Endothelial cell of coronary artery (primary cell): ENCODE measurements at places on chromosomes 2 and 18. TPM values are rescaled to one million over a fixed set of nuclear protein-coding genes. Genes with fewer than 3 reads are reported as not detected.

The SERPINB13 gene
- total RNA-seq, result not detected in 2 replicates

The DPYSL5 gene
- total RNA-seq, result not detected in 2 replicates

The SLC38A11 gene
- total RNA-seq, result not detected in 2 replicates

The POU3F3 gene
- total RNA-seq, result not detected in 2 replicates

The SFTPB gene
- not detected in 2 replicates for total RNA-seq

The TMEM18 gene
- 12.9 and 13.5 TPM in 2 replicates for total RNA-seq

The SRD5A2 gene
- not detected in 2 replicates for total RNA-seq

The PROM2 gene
- total RNA-seq, result under 0.01 and 0.19 TPM in 2 replicates

The SCN7A gene
- total RNA-seq, result not detected in 2 replicates

The MC4R gene
- not detected in 2 replicates for total RNA-seq

The DPP4 gene
- 5.0 and 11.3 TPM in 2 replicates for total RNA-seq

The PRKAG3 gene
- total RNA-seq, result not detected in 2 replicates

The TPGS2 gene
- total RNA-seq, result 110 and 111 TPM in 2 replicates

The MBD5 gene
- 10.3 and 17.3 TPM in 2 replicates for total RNA-seq

The AMER3 gene
- total RNA-seq, result not detected in 2 replicates

The SIGLEC15 gene
- under 0.01 TPM in 1 of 2 replicates, not detected in the other for total RNA-seq

The SLC30A3 gene
- not detected in 2 replicates for total RNA-seq

The PGAP1 gene
- total RNA-seq, result 8.5 and 9.4 TPM in 2 replicates

The LAMA1 gene
- total RNA-seq, result 0.09 and 0.75 TPM in 2 replicates

The FOXI3 gene
- not detected in 2 replicates for total RNA-seq

The NEU2 gene
- not detected in 2 replicates for total RNA-seq

The SGPP2 gene
- total RNA-seq, result not detected in 2 replicates

The LOXL3 gene
- total RNA-seq, result 0.99 and 31.5 TPM in 2 replicates

The ALPP gene
- not detected in 2 replicates for total RNA-seq

The CDCA7 gene
- 5.7 and 7.1 TPM in 2 replicates for total RNA-seq

The ACKR3 gene
- 14.4 and 17.5 TPM in 2 replicates for total RNA-seq

The ZNF396 gene
- total RNA-seq, result 0.36 and 0.56 TPM in 2 replicates

The LINC00305 gene
- not detected in 2 replicates for total RNA-seq

The C2orf81 gene
- total RNA-seq, result 0.09 and 0.19 TPM in 2 replicates

The CHAC2 gene
- total RNA-seq, result 5.8 and 7.2 TPM in 2 replicates

The TBR1 gene
- total RNA-seq, result under 0.01 TPM in 2 replicates

The EPHA4 gene
- total RNA-seq, result 19.8 and 29.6 TPM in 2 replicates

The UXS1 gene
- total RNA-seq, result 33.9 and 36.1 TPM in 2 replicates

The EN1 gene
- total RNA-seq, result not detected in 2 replicates

The TMBIM1 gene
- total RNA-seq, result 118 and 151 TPM in 2 replicates

The GPR45 gene
- total RNA-seq, result not detected in 2 replicates

The ANKRD30B gene
- not detected in 2 replicates for total RNA-seq

The SCTR gene
- total RNA-seq, result not detected in 2 replicates

The RIT2 gene
- not detected in 2 replicates for total RNA-seq

The HTRA2 gene
- 43.3 and 47.2 TPM in 2 replicates for total RNA-seq

The CACNB4 gene
- total RNA-seq, result 0.18 and 0.28 TPM in 2 replicates
